ENCODE measurements at places on chromosomes 4 and X.

DNA sequence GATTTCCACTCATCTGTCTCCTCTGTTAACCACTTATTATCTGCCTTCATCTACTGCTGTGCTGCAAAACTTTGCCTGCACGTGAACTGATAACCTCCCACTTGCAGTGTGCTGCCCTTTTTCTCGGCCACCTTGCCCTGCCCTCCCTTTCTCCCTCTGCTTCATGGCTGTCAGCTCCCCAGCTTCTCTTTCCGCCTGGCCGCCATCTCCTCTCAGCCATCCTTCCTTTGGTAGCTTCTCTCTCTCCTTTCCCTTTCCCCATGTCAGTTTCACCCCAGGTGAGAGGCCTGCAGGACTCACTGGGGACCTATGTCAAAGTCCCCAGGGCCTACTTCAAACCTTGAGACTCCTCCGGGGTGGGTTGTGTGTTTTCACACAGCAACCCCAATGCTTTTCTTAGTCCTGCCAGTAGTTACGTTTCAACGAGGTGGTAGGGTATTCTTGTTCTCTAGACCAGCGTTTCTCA, 6.6 kb downstream of the MSL3 start:
- DNase-seq, result no peak

- DNase-seq, result peak; percentile 84
Measured at GRCh38 chrX:119516157-119516702, 48.0 kb downstream of the SLC25A5 start.

- no peak for DNase-seq
Measured at GRCh38 chr4:182582245-182582644, 334.9 kb downstream of the DCTD start.

- DNase-seq, result no peak
Measured at GRCh38 chrX:107659286-107659685, 31.0 kb downstream of the PRPS1 start.

GRCh38 chr4:156633847-156634246, 337.8 kb downstream of the PDGFC start:
- DNase-seq, result no peak

- no peak for DNase-seq
Measured at GRCh38 chr4:7526929-7527535, 92.3 kb upstream of the PSAPL1 start.

DNA sequence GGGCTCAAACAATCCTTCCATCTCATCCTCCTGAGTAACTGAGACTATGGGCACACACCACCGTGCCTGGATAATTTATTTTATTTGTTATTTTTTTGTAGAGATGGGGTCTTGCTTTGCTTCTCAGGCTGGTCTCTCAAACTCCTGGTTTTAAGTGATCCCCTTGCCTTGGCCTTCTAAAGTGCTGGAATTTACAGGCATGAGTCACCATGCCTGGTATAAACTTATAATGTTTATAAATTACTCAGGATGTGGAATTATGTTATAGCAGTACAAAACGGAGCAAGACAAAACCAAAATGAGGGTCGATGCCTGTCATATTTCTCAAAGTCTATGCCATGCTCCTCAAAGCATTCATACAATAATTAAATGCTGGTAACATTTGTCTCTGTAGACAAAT, 29.8 kb upstream of the TEX13C start:
- no peak for DNase-seq

DNA sequence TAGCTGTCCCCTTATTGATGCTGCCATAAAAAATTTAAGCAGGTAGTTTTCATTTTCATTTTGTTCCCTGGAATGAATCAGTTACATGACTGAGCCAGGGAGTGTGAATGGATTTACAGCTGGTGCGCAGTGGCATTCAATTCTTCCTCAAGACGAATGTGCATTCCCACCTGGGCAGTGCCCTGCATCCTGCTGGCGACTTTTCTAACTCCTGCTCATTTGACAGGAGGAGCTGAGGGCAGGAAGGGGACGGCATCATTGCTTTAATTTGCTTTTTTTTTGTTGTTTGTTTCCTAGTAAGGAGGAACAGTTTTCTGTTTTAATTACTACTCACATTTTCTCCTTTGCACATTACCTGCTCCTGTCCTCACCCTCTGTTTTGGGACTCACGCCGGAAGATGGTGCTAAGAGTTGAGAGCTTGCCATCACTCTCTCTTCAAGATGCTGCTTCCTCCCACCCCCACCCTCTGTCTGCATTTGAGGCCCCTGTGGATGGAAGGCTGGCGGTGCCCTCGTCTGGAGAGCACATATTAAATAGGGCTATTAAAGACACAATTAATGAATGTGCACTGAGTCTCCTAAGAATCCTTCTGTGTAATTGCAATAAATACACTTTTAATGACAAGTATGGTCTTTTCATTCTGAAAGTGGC, 35.8 kb downstream of the PSAPL1 start:
- DNase-seq, result no peak

DNA sequence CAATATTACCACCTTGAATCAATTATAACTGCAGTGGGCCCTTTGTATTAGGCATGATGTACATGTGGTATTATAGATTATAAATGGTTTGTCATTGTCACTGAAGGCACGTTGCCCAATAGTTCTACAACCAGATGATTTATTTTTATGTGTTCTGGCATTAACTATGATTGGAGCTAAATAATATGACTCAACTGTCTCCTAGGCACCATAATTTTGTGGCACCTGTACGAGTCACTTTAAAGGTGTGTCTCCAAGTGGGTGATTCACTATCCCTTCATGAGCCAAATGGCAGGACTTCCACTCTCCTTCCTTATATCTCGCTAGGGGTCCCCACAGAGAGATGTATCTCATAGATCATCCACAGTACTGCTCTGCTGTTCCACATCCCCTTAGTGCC, 6.1 kb upstream of the SMPX start:
- no peak for DNase-seq

- DNase-seq, result no peak
Measured at GRCh38 chr4:141914746-141915145, 278.4 kb downstream of the IL15 start.

DNA sequence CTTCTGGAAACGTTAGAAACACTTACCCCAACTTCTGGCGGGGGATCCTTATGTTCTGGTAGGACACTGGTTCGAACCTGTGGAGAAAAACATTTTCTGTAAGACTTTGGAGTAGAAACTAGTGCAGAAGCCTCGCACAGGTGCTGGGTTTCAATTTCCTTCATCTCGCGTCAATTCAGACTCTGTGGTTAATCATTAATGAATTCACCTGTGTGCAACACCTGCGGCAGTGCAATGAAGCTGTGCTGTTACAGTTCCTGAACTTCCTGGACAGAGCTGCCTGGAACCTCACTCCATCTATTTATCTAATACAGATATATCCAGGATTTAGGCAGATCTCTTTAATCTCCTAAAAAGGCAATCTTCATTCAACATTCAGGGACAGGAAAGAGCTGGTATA, 531.4 kb downstream of the INPP4B start:
- no peak for DNase-seq

- no peak for DNase-seq
Measured at GRCh38 chr4:126087101-126087500, 772.3 kb downstream of the FAT4 start.

- DNase-seq, result no peak
Measured at GRCh38 chr4:31051151-31051550, 331.0 kb downstream of the PCDH7 start.

GRCh38 chrX:149371986-149372385, 133.1 kb downstream of the IDS start:
- no peak for DNase-seq

- no peak for DNase-seq
Measured at GRCh38 chr4:184860018-184860779, 34.4 kb upstream of the ACSL1 start.

Measured in NCI-H1092 treated with DMSO at 0.1 percent for 48 hours (cell line).